Cardiac fibroblast (primary cell): ENCODE measurements at places on chromosomes 6 and 20.

GRCh38 chr6:83511901-83512681 is at the start of gene PRSS35:
Gene PRSS35 (plus strand): TSS chr6:83512534. CDS start chr6:83523442, 10,908 bp downstream.
- peak; percentile 52 for DNase-seq

DNA sequence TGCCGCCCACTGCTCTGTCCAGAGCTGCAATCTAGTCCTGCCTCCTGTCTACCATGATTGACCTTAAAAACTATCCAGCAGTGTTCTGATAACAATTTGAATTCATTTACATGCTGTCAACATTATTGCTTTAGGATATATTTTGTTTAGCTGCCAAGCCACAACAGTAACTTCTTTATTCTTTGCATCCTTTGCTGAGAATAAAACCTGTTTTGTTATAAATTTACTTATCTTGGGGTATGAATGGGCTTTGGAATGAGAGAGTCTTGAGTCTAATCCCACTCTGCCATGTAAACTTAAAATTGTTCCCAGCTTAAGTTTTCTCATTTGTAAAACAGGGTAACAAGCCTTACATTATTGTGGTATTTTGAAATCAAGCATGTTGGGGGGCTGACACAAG is 116.4 kb downstream of the FLRT3 start:
- DNase-seq, result no peak

- no peak for DNase-seq
Measured at GRCh38 chr20:53699085-53699674, 105.5 kb upstream of the ZNF217 start.

DNA sequence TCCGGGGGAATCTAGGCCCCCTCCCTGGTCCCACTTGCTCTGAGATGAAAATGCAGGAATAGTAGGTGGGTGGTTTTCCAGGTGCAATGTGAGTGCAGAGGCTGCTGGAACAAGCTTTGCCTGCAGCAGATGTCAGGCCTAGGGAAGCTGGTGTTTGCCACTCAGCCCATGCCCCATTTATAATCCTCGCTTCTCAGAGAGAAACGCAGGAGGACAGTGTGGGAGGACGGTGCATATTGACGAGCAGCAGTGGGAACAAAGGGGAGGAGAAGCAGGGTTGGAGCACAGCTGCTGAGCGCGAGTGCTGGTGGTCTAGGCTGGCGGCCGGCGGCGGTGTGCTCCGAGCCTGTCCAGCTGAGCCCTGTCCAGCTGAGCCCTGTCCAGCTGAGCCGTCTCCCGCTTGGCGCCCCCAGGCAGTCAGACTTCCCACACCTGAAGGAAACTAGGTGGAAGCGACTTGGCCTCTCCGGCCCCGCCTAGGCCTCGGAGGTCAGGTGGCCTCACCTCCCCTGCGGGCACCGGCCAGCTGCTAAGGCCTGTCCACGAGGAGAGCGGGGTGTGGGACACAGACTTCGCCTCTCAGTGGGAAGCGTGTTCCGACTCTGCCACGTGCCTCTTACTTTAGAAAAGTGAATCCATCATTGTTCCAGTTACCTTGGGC is 49.7 kb upstream of the FRMD1 start:
- no peak for DNase-seq
